Activated CD4-positive, alpha-beta memory T cell treated with anti-CD3 and anti-CD28 coated beads for 36 hours (primary cell): ENCODE measurements at places on chromosomes 2 and 18. TPM values are rescaled to one million over a fixed set of nuclear protein-coding genes. Genes with fewer than 3 reads are reported as not detected.

DNA sequence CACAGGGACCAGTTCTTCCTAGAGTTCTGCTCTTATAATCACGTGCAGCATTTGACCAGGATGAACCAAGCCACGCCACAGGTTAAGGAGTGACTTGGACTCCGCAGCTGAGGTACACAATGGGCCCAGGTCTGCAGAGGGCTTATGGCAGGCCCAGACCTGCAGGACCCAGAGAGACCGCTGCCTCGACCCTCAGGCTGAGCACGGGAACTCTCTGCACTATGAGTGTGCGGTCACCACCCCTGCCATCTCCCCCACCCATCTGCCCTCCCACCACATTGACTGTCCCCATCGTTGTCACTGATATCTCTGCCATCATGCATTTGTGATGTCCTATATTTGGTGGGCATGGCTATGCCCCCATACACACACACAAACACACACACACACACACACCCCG lies 45.7 kb upstream of the HPCAL1 start:
- DNase-seq = no peak

DNA sequence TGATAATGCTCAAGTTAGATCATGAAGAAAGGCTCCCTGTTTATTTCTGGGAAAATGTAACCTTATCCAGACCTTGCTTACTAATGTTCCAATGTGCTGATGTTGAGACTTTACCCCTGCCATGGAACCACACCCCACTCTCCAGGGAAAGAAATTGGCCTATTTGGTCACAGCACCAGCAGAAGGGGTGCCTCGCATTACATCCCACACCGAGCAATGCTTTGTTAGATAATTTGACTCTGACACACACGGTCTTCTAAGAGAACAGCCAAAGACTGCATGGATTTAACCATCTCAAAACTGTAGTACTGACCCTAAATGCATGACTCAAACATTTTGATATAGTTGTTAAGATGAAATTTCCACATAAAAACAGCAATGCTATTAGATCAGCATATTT lies 152.1 kb upstream of the CCDC150 start:
- DNase-seq = no peak

GRCh38 chr2:74602586-74603281 lies 45.4 kb downstream of the M1AP start:
- peak; percentile 16 for DNase-seq

The FHOD3 gene
- not detected for total RNA-seq

GRCh38 chr2:71157124-71157793 lies 26.8 kb downstream of the MPHOSPH10 start:
- peak; percentile 66 for DNase-seq

The DSC2 gene
- not detected for total RNA-seq

The GPR39 gene
- not detected for total RNA-seq

DNA sequence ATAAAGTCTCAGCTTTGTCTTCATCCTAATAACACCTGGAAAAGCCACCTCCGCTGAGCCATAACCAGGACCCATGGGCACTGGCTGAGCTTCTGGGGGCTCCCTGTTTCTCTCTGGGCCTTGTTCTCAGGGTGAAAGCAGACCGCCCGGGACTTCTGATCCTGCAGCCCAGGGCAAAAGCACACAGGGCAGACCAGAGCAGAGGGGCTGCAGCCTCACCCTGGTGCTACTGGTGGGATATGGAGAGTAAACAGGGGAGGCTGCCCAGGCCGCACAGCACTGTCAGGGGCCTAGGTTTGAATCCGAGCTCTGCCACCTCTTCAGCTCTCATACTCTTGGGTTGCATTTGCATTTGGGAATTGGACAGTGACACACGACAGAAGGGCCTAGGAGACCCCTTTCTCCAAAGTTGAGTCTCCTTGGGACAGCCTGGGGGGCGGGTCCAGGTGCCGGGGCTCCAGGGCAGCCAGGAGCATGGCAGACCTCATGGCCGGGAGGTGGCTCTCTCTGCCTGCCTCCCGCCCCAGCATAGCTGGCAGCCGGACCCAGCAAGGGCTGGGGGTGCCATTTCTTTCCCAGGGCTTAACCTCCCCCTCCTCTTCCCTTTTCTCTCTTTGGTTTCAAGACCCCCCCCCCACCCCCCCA lies 164.9 kb downstream of the INHBB start:
- DNase-seq = no peak

The DNAH7 gene
- total RNA-seq = 0.07 TPM

GRCh38 chr18:71707400-71707799 lies 836.7 kb downstream of the CBLN2 start:
- no peak for DNase-seq

The LINC00305 gene
- not detected for total RNA-seq

The FN1 gene
- 0.50 TPM for total RNA-seq

The SCYGR4 gene
- not detected for total RNA-seq

GRCh38 chr2:71897836-71898235 lies 249.8 kb downstream of the CYP26B1 start:
- no peak for DNase-seq

DNA sequence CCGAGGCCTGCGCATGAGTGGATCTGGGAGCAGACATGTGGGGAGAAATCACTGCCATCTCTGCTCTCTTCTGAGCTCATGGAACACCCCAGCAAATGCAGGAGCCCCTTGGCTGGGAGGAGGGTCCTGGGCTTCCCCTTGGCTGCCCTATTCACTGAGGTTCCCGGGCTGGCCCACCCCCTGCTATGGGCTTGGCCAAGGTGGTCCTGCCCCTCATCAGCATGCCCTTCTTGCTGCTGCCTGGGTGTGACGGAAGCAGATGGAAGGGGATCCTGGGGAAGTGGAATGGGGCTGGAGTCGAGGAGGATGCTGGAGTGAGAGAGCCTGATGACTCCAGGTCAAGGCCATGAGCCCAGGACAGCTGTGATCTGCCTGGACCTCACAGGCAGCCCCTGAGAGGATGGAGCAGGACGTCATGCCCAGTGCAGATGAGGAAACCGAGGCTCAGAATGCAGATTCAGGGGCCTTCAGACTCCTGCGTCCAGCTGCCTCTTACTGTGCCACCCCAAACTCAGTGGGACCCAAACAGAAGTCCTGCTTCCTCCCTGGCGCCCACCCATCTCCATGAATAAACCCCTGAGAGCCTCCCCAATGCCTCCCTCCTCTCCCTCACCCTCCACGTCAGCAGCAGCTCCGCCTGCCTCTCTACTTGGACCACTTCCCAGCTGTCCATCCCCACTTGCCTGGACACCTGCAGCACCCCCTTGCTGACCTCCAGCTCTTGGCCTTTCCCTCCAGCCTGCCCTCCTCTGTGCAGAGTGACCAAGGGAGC lies 4.0 kb downstream of the SNED1 start:
- no peak for DNase-seq

DNA sequence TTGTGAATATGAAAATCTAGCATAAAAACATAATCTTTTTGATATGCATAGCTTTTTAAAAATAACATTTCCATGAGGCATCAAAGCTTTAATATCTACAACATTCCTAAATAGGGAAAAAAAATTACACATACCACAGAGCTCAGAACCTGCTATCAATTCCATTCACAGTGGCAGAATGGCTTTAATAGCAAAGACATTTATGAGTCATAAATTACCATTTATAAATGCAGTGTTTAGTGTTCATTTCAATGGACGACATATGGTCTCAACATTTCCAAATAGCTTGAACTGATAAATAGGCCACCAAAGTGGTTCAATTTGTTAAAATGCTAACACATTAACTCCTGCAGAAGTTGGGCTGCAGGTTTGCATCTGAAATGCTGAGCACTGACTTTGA lies 600.6 kb upstream of the SETBP1 start:
- DNase-seq = no peak

The CRYBA2 gene
- not detected for total RNA-seq

DNA sequence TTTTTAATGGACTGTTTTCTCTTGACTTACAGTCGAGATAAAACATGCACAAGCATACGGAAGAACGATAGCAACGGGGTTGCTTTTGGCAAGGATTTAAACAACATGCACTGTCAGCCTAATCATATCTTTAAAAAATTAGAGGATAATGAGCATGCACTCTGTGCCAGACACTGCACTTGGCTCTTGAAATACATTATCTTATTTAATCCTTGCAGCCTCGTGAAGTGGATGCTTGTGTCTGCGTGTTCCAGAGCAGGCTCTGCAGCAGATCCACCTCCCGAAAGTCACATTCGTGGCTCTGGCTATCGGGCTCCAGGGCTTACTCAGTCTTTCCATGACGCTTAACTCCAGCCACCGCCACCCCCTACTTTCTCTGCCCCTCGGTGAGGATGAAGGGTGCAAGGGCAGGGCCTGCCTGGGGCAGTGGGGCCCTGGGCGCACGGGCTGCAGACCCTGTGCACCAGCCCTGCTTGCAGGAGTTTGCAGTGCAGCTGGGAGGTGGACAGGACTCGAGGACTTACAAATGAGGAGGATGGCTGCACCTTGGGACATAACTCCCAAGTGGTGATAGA lies 61.7 kb downstream of the ACKR3 start:
- DNase-seq = no peak

DNA sequence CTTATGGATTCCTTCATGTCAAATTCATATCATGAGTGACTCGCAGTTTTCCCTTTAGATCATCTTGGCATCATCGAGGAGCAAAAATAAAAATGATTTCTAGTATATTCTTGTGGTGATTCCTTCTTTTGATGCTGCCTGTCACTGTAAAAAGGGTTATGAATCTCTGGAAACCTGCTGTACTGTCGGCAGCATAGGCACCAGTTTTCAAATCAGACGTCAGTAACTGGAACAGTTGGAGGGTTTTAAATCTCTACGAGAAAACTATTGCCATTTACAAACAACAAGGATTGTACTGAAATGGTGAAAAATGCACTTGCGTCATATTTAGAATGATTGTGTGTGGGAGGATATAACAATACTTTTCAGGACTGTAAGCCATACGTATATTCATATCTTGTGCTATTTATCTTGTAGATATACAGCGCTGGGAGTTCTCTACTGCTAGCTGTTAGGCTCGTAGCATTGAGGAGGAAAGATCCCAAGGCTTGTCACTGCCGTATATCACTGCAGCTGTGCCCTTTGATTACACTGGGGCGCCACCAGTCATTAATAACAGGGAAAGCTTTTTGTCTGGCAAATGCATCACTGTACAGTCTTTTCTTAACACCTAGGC lies 320.7 kb downstream of the MTX2 start:
- no peak for DNase-seq

The IL36RN gene
- total RNA-seq = not detected

DNA sequence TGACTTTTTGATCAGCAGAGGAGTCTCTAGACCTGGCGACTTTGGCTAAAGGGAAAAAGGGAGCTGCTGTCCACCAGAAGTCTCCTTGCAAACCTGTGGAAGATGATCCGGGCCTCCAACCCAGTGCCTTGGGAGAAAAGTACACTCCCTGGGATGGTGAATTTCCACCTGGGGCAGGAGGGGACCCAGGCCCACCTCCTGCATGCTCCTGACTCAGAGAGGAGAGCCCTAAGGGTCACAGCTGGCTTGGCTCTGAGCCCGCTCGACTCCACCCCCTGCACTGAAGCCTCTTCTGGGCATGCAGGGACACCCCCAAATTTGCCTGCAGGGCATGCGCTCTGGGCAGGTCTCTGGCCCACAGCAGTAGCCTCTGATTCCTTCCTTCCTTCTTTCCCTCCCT lies 66.5 kb downstream of the PDCL3 start:
- no peak for DNase-seq

The DSG1 gene
- total RNA-seq = not detected

DNA sequence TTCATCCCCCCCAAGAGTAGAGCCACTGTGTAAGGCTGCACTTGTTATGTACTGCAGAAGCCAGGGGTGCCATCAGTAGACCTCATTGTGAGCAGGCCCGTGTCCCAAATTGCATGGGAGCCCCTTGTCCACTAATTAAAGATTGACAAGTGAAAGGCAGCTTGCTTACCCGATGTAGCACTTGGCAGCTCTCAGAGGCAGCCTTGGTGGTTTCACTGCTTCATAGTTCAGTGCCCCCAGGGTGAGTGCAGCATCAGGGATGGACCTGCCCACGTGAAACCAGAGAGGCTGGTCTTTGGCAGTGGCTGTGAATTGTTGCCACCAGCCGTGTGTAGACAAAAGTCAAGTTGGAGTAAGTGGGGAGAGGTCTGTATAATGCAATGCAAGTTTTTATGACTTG lies 13.3 kb downstream of the TUBB6 start:
- DNase-seq = no peak

DNA sequence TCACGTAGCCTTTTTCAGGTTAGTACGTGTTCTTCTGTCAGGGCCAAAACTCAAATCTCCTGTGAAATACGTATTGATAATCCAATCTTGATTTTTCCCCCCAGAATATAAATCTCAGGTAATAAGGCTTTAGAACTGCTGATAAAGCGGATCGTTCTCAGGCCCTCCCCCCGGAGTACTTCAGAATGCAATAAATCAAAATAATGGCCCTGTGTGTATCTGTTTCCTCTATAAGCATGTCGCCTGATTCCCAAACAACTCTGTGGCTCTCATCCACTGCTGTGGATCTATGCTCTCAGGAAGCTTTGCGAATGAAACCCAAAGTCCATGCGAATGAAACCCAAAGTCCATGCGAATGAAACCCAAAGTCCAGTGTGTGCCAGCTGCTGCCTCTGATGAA lies 49.4 kb downstream of the IMPA2 start:
- DNase-seq = no peak

DNA sequence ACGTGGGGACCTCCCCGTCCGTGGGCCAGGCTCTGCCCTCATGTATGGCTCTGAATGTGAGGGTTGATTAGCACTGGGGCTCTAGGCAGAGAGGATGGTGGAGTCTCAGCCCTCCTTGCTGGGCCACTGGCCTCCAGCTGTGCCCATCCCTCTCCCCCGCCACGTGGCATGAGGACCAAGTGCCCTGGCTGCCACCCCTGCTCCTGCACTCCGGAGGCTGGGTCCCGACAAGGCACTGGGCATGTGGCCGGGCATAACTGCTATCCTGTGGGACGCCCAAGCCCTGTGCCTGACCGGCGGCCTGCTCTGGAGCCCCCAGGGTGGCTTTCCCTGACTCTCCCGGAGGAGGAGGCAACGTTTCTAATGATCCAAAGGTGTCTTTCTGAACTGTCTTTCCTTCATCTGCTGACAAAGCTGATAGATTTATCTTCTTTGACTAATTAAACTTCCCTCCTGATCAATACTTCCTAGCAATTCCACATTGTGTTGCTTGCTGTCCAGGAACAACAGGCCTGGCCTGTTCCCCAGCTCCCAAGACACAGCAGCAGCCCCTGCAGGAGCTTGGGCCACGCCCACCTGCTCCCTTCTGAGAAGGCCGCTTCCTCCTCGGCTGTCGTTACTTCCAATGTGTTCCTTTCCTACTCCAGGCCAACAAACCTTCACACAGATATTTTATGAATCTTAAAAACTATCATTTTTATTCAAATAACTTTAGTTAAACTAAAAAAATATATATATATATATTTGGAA lies 132.0 kb downstream of the SNTG2 start:
- no peak for DNase-seq

The AGBL5 gene
- 12.9 TPM for total RNA-seq

- no peak for DNase-seq
Measured at GRCh38 chr18:53551868-53552426, 672.5 kb downstream of the MBD2 start.

DNA sequence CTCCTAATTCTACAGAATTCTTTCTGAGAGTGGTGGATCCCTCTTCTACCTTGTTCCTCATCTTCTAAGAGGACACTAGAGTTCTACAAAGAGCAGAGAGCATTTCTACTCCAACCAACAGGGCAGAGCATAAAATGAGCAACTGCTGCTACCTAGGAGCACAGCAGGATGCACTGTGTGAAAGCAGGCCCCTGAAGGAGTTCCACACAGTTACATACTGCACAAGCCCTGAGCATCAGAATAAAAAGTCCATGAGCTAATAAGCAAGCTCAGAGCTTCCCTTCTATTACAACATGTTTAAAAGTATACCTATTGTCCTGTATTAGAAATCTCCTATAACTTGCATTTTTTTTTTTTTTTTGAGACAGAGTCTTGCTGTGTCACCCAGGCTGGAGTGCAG lies 8.4 kb downstream of the FHL2 start:
- DNase-seq = no peak

- DNase-seq = no peak
Measured at GRCh38 chr18:60746919-60747318, 374.3 kb upstream of the MC4R start.
